Gastrocnemius medialis (tissue), 4 donors: ENCODE measurements at places on chromosomes 2 and 18.
A peak's percentile ranks its signal among the peaks of the same experiment; 100 is the strongest.

- H3K4me1 ChIP-seq = no peaks in the 10 kb centered on the region
- no peaks in the 10 kb centered on the region for H3K36me3 ChIP-seq
- H3K27ac ChIP-seq = no peak overlapping the region
- DNase-seq = no peak
- H3K4me3 ChIP-seq = no peak overlapping the region
Observed at GRCh38 chr2:80830891-80831290, 526.3 kb upstream of the LRRTM1 start.

- no peaks in the 10 kb centered on the region for H3K27me3 ChIP-seq
- no peak overlapping the region for H3K4me3 ChIP-seq
- H3K27ac ChIP-seq = no peak overlapping the region
- no peaks in the 10 kb centered on the region for H3K36me3 ChIP-seq
- no peak for DNase-seq
Observed at GRCh38 chr18:50956116-50956515, 11.7 kb upstream of the ELAC1 start.

DNA sequence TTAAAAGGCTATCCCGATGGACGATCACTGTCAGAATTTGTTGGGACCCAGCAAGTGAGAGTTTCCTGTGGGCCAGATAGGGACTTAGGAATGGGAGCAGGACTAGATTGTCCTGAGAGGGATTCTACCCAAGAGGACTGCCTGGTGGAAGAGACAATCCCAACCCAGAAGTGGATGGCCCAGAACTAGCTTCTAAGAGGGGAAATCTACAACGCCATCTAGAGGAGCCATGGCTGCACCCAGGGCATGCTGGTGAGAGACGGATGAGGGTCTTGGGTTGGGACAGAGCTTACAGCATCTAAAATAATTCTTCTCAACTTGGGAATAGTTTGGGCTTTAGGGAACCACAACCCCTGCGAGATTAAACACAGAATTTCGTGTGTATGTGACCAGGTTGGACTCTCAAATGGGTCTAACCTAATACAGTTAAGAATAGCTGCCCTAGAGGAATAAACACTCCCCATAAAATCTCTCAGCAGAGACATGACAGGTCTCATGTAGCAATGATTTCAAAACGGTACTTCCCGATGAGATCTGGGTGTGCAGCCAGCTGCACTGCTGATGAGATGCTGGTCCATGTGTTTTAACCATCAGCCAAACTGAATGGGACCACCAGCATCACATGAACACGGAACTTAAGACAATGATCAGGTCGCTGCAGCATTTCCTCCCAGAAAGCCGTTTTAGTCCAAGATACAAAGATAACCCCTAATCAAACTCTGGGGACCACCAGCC is 50.8 kb downstream of the CCBE1 start:
- H3K27me3 ChIP-seq = no peaks in the 10 kb centered on the region
- no peak overlapping the region for H3K4me3 ChIP-seq
- no peaks in the 10 kb centered on the region for H3K36me3 ChIP-seq
- no peak for DNase-seq
- no peaks in the 10 kb centered on the region for H3K4me1 ChIP-seq

DNA sequence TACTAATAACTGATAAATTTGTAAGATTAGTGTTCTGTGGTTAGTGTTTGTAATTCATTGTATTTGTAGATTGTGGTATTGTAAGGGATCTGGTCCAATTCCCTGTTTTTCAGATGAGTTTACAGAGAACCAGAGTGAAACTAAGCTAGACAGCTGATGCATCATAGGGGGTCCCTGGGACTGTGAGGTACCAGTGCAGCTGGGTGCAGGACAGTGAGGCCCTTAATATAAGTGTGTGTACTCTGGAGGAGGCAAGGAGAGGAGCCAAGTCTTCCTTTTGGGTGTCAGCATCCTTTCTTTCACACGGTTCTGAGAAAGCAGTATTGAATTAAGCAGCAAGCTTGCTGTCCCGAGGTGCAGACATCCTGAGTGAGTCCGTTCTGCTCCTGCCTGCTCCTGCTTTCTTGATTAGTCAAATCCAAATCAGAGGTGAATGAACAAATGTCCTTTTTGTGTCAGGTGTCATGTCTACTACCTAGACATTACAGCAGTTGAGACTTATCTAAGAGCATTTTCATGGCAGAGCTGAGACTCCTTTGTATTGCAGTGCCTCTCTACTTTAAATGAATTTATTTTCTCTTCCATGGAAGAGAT is 194.9 kb downstream of the MCFD2 start:
- H3K4me3 ChIP-seq = peak overlapping the region; percentile 6
- H3K36me3 ChIP-seq = no peaks in the 10 kb centered on the region
- no peak for DNase-seq
- H3K4me1 ChIP-seq = peaks cover 91% of the 10 kb centered on the region
- no peaks in the 10 kb centered on the region for H3K27me3 ChIP-seq

DNA sequence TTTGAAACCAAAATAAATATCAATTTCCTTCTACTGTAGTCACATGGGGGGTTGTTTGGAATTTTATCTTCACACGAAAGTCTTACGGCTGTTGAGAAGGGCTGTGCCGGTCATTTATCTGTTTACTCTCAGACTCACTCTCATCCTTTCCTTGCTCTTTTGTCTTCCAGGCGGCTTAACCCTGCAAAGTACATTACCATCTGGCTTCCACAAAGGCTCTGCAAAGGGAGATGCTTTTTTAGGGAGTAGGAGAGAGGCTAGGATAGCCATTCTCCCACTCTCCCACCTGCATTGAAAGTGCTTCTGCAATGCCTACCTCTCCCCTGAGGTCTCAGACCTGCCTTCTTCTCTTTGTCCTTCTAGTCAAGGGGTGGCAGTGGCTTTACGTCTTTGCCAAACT is 247.6 kb downstream of the MEIS1 start:
- H3K27ac ChIP-seq = no peak overlapping the region
- no peaks in the 10 kb centered on the region for H3K36me3 ChIP-seq
- H3K27me3 ChIP-seq = no peaks in the 10 kb centered on the region
- no peaks in the 10 kb centered on the region for H3K4me1 ChIP-seq
- H3K4me3 ChIP-seq = no peak overlapping the region

- no peaks in the 10 kb centered on the region for H3K36me3 ChIP-seq
- no peak for DNase-seq
- no peaks in the 10 kb centered on the region for H3K4me1 ChIP-seq
- H3K27ac ChIP-seq = no peak overlapping the region
Observed at GRCh38 chr2:3107567-3107966, 270.1 kb downstream of the EIPR1 start.

DNA sequence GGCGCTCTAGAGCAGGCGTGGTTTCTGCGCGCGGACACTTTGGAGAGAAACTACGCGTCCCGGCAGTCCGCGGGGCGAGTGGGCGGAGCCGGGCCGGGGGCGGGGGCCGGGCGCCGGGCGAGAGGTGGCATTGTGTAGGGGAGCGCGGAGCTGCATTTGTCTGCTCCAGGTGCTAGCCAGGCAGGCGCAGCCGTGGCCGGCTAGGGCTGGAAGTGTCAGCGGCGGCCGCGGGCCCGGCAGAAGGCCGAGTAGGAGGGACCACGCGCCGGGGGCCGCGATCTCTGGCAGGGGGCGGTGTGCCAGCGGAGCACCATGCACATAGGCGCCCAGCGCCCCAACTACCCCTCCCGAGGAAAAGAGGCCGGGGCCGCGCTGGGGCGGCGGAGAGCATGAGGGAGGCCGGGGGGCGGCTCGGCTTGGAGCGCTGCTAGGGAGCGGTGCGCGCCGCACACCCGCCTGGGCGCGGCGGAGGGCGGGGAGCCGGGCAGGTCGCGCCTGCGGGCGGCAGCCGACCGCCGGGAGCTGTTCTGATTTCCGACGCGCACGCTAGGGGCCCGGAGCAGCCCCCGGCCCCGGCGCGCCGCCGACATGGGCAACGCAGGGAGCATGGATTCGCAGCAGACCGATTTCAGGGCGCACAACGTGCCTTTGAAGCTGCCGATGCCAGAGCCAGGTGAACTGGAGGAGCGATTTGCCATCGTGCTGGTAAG is at the start of gene FMNL2:
Gene FMNL2, plus strand, starts transcription at position 159 of the 710 bp plus-strand sequence.
- H3K27ac ChIP-seq = peak within 1 kb of the TSS; percentile 80
- peak within 1 kb of the TSS; percentile 67 for H3K4me3 ChIP-seq
- DNase-seq = peak; percentile 84

GRCh38 chr18:79203017-79203605 is 133.9 kb downstream of the ATP9B start:
- H3K4me1 ChIP-seq = no peaks in the 10 kb centered on the region
- H3K36me3 ChIP-seq = peaks cover 15% of the 10 kb centered on the region
- DNase-seq = no peak
- H3K4me3 ChIP-seq = no peak overlapping the region

DNA sequence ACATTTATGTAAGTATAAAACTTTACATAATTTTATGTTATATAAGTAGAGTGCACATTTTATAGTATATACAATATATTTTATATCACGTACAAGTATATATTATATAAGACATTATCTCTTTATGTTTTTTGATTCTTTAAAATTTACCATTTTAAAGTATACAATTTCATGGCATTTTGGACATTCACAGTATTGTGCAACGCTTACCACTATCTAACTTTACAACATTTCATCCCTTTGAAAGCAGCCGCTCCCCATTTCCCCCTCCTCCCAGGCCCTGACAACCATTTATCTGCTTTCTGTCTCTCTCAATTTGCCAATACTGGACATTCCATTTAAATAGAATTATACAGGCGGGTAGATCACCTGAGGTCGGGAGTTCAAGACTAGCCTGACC is 512.5 kb downstream of the TSN start:
- no peak overlapping the region for H3K27ac ChIP-seq
- DNase-seq = no peak
- no peaks in the 10 kb centered on the region for H3K4me1 ChIP-seq
- H3K27me3 ChIP-seq = no peaks in the 10 kb centered on the region
- no peaks in the 10 kb centered on the region for H3K36me3 ChIP-seq

GRCh38 chr2:196262606-196263005 is 91.2 kb upstream of the STK17B start:
- no peak overlapping the region for H3K27ac ChIP-seq
- no peaks in the 10 kb centered on the region for H3K4me1 ChIP-seq
- no peaks in the 10 kb centered on the region for H3K27me3 ChIP-seq
- DNase-seq = no peak
- H3K4me3 ChIP-seq = no peak overlapping the region
- no peaks in the 10 kb centered on the region for H3K36me3 ChIP-seq

DNA sequence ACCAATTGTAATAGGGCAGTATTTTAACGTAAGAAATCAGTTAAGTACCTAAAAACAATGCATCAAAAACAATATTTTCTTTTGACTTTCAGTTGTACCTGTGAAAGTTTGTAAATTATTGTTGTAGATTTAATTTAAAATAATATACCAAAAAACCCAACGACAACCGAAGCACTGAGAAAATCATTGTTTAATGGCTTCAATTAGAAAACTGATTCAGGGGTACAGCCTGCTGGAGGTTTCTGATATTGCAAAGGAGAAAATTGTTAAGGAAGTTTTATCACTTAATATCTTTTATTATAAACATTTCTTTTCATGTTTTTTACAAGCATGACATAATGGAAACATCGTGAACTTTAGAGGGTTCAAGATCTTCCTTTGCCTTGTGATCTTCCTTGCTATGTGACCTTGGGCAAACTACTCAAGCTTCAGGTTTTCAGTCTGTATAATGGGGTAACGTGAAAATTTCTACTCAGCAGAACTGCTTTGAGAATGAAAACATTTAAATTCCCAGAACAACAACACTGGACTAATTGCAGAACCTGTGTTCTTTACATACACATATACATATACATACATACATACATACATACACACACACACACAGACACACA is 76.3 kb upstream of the GLS start:
- H3K36me3 ChIP-seq = no peaks in the 10 kb centered on the region
- no peaks in the 10 kb centered on the region for H3K4me1 ChIP-seq
- H3K4me3 ChIP-seq = no peak overlapping the region
- DNase-seq = no peak

GRCh38 chr2:101710036-101710435 is 12.5 kb downstream of the MAP4K4 start:
- H3K4me3 ChIP-seq = no peak overlapping the region
- DNase-seq = no peak
- H3K36me3 ChIP-seq = no peaks in the 10 kb centered on the region
- peaks cover 50% of the 10 kb centered on the region for H3K4me1 ChIP-seq
- H3K27me3 ChIP-seq = no peaks in the 10 kb centered on the region
- H3K27ac ChIP-seq = no peak overlapping the region

DNA sequence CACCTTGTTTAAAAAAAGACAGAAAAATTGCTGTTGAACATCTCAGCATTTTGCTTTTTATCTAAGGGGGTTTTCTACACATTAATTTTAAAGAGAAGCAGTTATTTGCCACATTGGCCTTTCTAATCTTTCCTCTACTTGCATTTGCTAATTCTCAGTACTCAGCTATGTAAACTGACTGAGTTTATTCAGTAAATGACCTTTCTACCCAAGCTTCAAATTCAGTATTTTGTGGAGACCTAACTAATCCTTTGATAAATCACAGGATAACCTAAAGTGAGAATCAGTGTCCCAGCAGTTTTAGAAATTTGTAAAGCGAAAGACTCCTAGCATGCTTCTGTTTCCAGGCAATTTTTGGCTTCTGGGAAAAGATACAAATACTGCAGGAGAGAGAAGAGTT is 288.4 kb downstream of the ASXL3 start:
- H3K27ac ChIP-seq = no peak overlapping the region
- H3K36me3 ChIP-seq = no peaks in the 10 kb centered on the region
- no peaks in the 10 kb centered on the region for H3K27me3 ChIP-seq

GRCh38 chr18:56836173-56836572 is 185.0 kb downstream of the WDR7 start:
- H3K4me3 ChIP-seq = no peak overlapping the region
- no peaks in the 10 kb centered on the region for H3K4me1 ChIP-seq
- no peaks in the 10 kb centered on the region for H3K27me3 ChIP-seq
- no peaks in the 10 kb centered on the region for H3K36me3 ChIP-seq

DNA sequence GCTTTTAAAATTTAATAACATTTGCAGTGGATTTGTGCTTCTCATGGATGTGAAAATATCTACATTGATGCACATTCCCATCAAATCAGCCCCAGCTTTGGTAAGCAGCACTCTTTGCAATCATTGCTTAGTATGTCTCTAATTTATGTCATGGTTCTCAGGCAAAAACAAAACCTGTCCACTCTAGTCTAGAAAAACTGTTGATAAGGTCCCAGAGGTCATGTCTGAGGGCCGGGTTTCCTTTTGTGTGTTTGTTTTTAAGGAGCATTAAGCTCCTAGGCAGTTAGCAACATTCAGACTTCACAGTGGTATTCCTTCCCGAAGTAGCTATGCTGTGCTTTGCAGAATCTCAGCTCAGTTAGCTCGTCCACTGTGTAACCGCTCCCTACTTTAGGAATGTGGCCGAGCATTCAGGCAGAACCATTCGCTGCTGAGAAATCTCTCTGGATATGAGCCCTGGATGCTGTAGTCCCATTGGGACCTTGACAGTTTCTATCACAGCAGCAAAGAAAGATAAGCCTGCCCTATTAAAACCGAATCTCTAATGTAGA is 4.0 kb downstream of the DIPK1C start:
- H3K27me3 ChIP-seq = peaks cover 12% of the 10 kb centered on the region
- H3K36me3 ChIP-seq = no peaks in the 10 kb centered on the region
- H3K27ac ChIP-seq = no peak overlapping the region
- no peak overlapping the region for H3K4me3 ChIP-seq

DNA sequence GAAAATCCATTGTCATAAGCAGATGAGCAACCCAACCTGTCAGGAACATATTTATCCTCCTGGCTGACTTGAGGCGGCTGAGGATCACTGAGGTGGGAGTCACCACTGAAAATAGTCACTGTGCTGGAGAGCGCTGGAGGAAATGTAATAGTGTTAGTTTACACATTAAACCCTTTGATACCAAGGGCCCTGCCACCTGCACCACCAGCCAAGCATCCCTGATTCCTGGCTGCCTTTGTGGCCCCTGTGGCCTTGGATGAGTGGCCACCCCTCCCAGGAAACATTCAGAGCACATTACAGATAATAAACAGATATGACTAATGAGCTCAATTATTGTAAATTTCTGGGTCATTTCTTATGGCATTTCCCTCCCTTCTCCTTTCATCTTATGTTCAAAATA is 105.9 kb downstream of the LYPD1 start:
- no peak overlapping the region for H3K27ac ChIP-seq
- no peaks in the 10 kb centered on the region for H3K4me1 ChIP-seq
- no peaks in the 10 kb centered on the region for H3K36me3 ChIP-seq
- no peak for DNase-seq
- no peak overlapping the region for H3K4me3 ChIP-seq
